H54 (cell line): ENCODE measurements at places on chromosomes 7 and 10.

- no peak for DNase-seq
These were observed 64.5 kb downstream of the RAMP3 start for GRCh38 chr7:45221896-45222604.

GRCh38 chr7:127154101-127154500 is 98.6 kb downstream of the GRM8 start:
- no peak for DNase-seq

DNA sequence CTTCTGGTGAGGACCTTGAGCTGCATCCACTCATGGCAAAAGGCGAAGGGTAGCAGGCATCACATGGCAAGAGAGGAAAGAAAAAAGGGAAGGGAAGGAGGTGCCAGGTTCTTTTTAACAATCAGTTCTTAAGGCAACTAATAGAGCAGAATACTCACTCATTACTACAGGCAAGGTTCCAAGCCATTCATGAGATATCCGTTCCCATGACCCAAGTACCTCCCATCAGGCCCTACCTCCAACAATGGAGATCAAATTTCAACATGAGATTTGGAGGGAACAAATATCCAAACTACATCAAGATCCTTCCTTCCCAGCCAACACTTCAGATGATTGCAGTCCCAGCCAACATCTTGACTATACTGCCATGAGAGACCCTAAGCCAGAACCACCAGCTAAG is 38.9 kb upstream of the YAE1 start:
- DNase-seq: no peak

DNA sequence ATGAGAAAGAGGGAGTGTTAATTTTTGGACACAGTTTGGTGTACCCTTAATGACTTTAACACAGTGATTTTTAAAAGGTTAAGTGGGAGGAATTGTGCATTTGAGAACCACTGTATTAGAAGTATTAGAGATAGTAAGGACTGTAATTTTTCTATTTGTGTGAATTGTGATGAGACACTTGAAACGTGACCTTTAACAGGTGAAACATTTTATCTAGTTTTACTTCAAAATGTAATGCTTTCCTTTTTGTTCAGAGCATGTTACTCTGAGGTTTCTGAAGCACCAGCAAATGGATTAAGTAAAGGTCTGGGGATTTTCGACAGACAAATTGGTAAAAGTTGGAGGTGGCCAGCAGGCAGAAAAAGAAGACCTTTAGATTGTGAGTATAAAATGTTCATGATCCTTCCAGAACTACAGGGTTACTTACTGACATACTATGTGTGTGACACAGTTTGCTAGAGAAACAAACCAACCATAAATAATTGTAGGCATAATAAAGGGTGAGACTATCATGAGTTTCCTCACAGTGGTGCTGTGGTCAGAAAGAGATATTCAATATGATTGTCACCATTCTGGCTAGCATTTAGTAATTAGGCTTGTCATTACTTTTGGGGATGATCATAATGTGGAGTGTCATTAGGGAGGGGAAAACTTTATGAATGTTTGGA is 26.1 kb downstream of the LCOR start:
- DNase-seq: no peak
